Uterus (tissue), 4 donors: ENCODE measurements at places on chromosomes 3 and 15. TPM values are rescaled to one million over a fixed set of nuclear protein-coding genes. Genes with fewer than 3 reads are reported as not detected.
A peak's percentile ranks its signal among the peaks of the same experiment; 100 is the strongest.

DNA sequence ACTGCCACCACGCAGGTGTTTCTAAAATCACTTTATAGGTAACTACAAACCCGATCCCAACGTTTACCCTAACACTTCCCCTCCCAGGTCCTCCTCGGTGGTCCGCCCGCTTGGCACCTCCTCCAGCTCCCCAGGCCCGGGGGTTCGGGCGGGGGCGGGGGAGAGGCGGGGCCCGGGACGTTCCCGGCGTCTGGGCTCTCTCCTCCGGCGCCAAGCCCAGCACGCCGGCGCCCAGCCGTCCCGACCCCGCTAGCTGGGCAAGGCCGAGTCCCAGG is 562 bp downstream of the CGGBP1 start:
- H3K36me3 ChIP-seq = no peaks in the 10 kb centered on the region
- peak overlapping the region; percentile 59 for H3K4me3 ChIP-seq
- no peaks in the 10 kb centered on the region for H3K27me3 ChIP-seq
- DNase-seq = no peak

DNA sequence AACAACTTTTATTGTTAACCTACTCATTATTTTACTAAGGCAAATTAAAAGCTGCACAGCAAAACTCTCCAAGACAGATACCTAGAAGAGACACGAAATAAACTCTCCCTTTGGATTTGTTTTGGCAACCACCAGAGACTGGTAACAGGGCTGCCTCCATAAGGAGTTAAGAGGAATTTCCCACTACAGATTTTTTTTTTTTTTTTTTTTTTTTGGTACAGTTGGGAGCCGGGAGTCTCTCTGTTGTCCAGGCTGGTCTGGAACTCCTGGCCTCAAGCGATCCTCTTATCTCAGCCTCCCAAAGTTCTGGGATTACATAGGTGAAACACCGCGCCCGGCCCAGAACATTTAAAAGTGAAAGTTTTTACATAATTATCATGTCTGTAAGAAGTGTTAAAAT is 73.6 kb upstream of the VGLL4 start:
- no peaks in the 10 kb centered on the region for H3K27me3 ChIP-seq
- no peaks in the 10 kb centered on the region for H3K4me1 ChIP-seq
- no peak for DNase-seq
- no peaks in the 10 kb centered on the region for H3K36me3 ChIP-seq
- peak overlapping the region; percentile 79 for H3K4me3 ChIP-seq
- H3K27ac ChIP-seq = peak overlapping the region; percentile 93

GRCh38 chr3:50428007-50428633 is 68.8 kb upstream of the TMEM115 start:
- no peak overlapping the region for H3K27ac ChIP-seq
- H3K4me1 ChIP-seq = no peaks in the 10 kb centered on the region
- H3K27me3 ChIP-seq = no peaks in the 10 kb centered on the region
- no peaks in the 10 kb centered on the region for H3K36me3 ChIP-seq
- H3K4me3 ChIP-seq = no peak overlapping the region
- no peak for DNase-seq

DNA sequence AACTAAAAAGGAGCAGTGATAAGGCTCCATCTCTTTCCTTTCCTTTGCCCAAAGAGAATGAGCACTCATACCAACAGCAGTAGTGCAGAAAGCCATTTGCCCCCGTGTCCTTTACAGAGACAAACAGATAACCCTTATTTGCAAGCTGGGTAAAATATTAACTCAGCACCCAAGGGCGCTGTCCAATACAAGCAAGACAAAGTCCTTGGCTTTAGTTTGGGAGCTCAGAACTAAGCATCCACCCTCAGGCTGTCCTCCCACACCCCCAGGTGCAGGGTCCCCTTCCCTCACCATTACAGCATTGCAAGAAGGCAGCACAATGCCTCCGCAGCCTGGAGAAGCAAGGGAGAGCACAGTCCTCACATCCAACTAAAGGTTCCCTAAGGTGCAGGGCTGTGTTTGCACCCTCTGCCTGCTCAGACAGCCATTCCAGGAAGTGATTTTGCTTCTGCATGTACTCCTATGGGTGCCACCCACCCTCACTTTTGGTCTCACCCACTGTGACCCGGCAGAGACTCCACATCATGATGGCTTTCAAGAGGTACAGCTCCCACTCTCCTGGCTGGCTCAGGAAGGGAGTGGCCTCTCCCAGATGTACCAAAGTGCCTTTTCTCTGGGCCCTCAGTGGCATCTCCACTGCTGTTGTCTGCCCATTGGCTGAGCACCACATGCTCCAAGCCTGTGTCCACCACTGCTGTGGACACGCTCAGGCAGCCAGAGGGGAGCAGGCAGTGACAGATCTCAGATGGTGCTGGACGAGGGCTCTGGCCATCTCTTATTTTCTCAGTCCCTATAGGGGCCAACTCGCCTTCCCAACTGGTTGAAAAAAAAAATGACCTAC is 34.1 kb upstream of the HES1 start:
- H3K27me3 ChIP-seq = no peaks in the 10 kb centered on the region
- H3K36me3 ChIP-seq = no peaks in the 10 kb centered on the region
- H3K4me3 ChIP-seq = no peak overlapping the region
- no peak overlapping the region for H3K27ac ChIP-seq
- DNase-seq = no peak

- no peaks in the 10 kb centered on the region for H3K27me3 ChIP-seq
- H3K4me3 ChIP-seq = no peak overlapping the region
- no peaks in the 10 kb centered on the region for H3K4me1 ChIP-seq
- H3K27ac ChIP-seq = no peak overlapping the region
Observed at GRCh38 chr15:42378011-42378410, 18.7 kb downstream of the CAPN3 start.

DNA sequence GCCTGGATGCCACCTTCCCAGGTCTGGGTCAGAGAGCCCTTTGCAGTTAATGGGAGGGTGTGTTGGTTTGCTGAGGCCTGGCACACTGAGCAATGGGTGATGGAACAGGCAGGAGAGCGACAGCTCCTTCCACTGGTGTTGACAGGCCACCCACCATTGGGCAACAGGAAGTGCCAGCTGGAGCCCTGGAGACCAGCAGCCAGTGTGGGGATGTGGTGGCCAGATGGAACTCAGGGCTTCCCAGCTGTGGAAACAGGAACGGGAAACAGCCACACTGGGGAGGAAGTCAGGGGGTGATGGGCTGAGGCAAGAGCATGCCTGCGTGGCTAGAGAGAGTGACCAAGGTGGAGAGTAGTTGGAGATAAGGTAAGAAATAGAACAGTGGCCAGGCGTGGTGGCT is 9.3 kb downstream of the PSTPIP1 start:
- H3K4me3 ChIP-seq = no peak overlapping the region
- no peak overlapping the region for H3K27ac ChIP-seq
- H3K27me3 ChIP-seq = no peaks in the 10 kb centered on the region
- no peak for DNase-seq

GRCh38 chr3:78665776-78666469 is 1101.9 kb downstream of the ROBO1 start:
- DNase-seq = no peak
- no peaks in the 10 kb centered on the region for H3K27me3 ChIP-seq
- H3K27ac ChIP-seq = no peak overlapping the region
- no peak overlapping the region for H3K4me3 ChIP-seq

- H3K27ac ChIP-seq = no peak overlapping the region
- H3K4me1 ChIP-seq = no peaks in the 10 kb centered on the region
- H3K4me3 ChIP-seq = no peak overlapping the region
Observed at GRCh38 chr15:74343127-74343796, 24.2 kb downstream of the CYP11A1 start.

- no peaks in the 10 kb centered on the region for H3K4me1 ChIP-seq
- DNase-seq = no peak
- H3K27ac ChIP-seq = no peak overlapping the region
- H3K36me3 ChIP-seq = no peaks in the 10 kb centered on the region
Observed at GRCh38 chr3:143081844-143082778, 37.5 kb upstream of the CHST2 start.

Gene PP2D1
- total RNA-seq = not detected

Gene IL20RB
- total RNA-seq = not detected
